Bronchial smooth muscle cell (primary cell): ENCODE measurements at places on chromosomes 1 and 21. TPM values are rescaled to one million over a fixed set of nuclear protein-coding genes. Genes with fewer than 3 reads are reported as not detected.

Gene CLEC20A
- not detected in 2 replicates for total RNA-seq

Gene SYCP1
- total RNA-seq, result not detected in 2 replicates

Gene FCN3
- total RNA-seq, result not detected in 2 replicates

Gene NTRK1
- 0.09 and 0.16 TPM in 2 replicates for total RNA-seq
